GM23248 (cell line): ENCODE measurements at places on chromosomes 5 and 9.
A peak's percentile ranks its signal among the peaks of the same experiment; 100 is the strongest.

- no peaks in the 10 kb centered on the region for H3K27me3 ChIP-seq
- H3K36me3 ChIP-seq = no peaks in the 10 kb centered on the region
- 0 out of 2 replicates have a peak, but pooled peaks cover 5% of the 10 kb centered on the region for H3K4me1 ChIP-seq
These were observed 217.4 kb downstream of the SLIT3 start for GRCh38 chr5:169083394-169084018.

DNA sequence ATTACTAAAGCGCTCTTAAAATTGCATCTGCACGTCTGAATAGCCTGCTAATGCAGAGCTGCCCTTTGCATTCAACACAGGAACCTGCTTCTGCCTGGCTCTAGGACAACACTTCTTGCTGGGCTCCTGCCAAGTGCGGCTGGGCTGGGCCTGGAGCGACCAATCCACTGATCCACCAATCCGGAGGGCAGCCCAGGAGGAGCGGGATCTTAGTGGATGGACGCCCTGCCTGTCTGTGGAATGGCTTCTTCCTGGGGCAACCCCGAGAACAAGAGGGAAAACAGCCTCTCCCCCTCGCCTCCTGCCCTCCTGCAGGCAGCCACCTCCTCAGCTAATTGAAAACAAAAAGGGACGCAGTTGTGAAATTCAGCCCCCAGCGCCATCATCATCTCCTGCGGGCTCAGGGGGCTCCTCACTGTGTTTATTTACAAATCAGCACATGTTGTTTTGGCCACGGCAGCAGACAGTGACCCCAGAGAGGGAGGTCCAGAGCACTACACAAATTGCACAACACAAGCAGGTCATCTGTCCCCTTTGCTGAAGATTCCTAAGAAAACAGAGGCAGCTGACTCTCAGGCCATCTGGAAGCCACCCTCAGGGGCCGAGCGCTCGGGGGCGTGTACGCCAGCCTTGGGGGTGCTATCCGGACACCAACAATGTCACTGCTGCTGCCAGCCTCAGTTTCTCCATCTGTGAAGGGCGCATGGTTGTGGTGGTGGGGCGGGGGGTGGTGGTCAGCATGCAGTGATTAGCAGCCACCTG lies 57.3 kb downstream of the GADD45G start:
- H3K27ac ChIP-seq = no peak overlapping the region
- no peaks in the 10 kb centered on the region for H3K36me3 ChIP-seq
- DNase-seq = peak; percentile 68

GRCh38 chr9:125043631-125044030 lies 99.7 kb downstream of the SCAI start:
- no peaks in the 10 kb centered on the region for H3K27me3 ChIP-seq
- no peaks in the 10 kb centered on the region for H3K36me3 ChIP-seq
- H3K27ac ChIP-seq = no peak overlapping the region
- H3K4me1 ChIP-seq = no peaks in the 10 kb centered on the region

DNA sequence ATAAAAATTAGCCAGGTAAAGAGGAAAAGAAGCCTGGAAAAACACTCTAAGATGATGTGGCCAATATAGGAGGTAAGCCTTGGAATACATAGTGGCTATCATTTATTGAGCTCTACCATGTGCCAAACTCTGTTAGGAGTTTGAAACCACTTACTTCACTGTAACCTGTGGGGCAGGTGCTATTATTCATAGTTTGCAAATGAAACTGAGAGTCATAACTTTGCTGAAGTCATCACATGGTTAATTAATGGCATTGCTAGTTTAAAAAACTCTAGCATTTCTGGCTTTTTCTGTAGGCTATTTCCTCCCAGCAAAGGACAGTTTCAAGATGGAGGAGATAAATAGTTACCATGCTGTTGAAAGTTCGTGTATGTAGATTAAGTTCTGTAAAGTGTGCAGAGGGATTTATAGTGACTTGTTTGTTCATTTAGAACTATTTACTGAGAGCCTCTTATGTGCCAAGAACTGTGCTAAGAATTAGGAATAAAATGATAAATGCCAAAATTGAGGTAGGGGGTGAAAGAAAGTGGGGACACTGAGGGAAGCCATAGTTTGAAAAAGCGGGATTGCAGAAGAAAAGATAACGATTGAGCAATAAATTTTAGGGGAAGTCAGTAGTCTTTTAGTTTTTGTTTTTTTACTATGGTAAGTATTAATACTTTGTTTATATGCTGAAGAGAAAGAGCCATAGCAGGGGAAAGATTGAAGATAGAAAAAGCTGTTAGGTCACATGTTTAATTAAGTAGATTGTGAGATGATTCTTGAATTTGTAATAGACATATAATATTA lies 57.2 kb downstream of the WDR70 start:
- H3K36me3 ChIP-seq = no peaks in the 10 kb centered on the region
- DNase-seq = no peak
- peaks cover 30% of the 10 kb centered on the region for H3K4me1 ChIP-seq
- H3K27me3 ChIP-seq = no peaks in the 10 kb centered on the region

DNA sequence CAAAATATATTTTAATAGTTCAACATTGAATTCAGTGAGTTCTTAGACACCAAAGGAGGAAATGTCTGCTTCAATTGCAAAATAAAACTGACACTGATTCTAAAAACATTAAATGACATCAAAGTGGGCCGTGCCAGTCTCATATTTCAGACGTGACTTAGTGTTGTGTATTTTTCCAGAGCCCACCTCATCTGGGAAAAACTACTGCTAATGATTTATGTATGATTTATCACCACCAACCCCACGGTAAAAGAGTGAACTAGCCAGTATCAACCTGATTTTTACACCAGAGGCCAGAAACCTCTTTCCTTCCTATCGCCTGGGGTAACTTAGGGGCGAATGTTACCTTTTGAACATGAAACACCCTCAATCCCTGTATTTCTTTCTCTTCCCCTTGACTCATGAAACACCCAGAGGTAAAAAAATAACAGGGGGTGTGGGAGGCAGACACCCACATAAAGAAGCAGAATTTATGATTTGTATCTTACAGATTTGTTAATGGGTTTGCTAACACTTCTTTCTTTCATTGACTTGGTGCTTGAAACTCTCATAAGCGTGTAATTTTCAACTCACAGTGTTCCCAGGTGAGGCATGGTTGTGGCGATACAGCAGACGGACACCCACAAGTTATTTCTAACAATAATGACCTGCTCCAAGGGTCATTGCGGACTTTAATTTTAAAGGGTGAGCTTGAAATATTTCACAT lies 56.4 kb upstream of the FANCC start:
- DNase-seq = no peak
- no peak overlapping the region for H3K4me3 ChIP-seq
- H3K4me1 ChIP-seq = no peaks in the 10 kb centered on the region
- H3K27ac ChIP-seq = no peak overlapping the region

GRCh38 chr5:42284584-42284983 lies 138.7 kb upstream of the GHR start:
- H3K36me3 ChIP-seq = no peaks in the 10 kb centered on the region
- H3K27ac ChIP-seq = no peak overlapping the region
- DNase-seq = no peak
- H3K27me3 ChIP-seq = no peaks in the 10 kb centered on the region
- H3K4me3 ChIP-seq = no peak overlapping the region
- no peaks in the 10 kb centered on the region for H3K4me1 ChIP-seq

GRCh38 chr9:130868230-130868629 lies 28.4 kb downstream of the QRFP start:
- no peak overlapping the region for H3K4me3 ChIP-seq
- H3K27ac ChIP-seq = peak overlapping the region; percentile 38; the same call in 1 of the 2 replicates
- H3K27me3 ChIP-seq = no peaks in the 10 kb centered on the region
- peaks cover 26% of the 10 kb centered on the region; the same call in 1 of the 2 replicates for H3K36me3 ChIP-seq
- DNase-seq = no peak
- peaks cover 18% of the 10 kb centered on the region for H3K4me1 ChIP-seq

DNA sequence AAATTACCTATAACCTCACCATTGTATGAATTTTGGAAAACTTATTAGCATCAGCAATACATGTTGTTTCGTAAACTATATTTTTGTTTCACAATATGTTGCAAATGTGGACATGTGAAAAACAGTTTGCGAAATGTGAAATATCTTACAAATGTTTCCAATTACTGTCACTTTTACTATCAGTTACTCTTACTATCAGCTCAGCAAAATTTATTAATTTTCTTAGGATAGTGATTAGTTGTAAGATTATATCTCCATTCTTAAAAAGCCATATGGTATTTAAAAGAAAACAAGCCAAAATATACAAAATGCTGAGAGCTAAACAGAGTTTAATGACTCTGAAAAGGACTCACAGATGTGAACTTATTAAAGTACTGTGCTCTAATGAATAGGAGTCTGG lies 111.9 kb upstream of the LPAR1 start:
- no peaks in the 10 kb centered on the region for H3K27me3 ChIP-seq
- DNase-seq = no peak
- H3K27ac ChIP-seq = no peak overlapping the region

DNA sequence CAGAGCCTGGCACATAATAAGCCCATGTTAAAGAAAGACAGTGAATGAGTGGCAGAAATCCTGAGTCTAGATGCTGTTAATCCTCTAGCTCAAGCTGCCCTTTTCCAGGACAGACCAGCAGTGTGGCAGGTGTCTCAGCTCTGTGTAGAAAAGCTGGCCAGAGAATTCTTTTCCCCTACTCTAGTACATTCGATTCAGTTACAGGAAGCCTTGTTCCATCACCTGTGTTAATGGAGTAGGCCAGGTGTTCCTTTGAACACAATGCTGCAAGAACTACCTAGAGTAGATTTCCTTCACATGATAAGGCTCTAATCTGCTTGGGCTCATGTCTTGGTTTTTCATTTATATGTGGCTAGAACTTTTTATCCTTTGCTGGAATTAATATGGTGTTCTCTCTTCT lies 52.5 kb downstream of the NUP214 start:
- H3K4me1 ChIP-seq = peaks cover 33% of the 10 kb centered on the region
- no peak overlapping the region for H3K4me3 ChIP-seq
- no peak for DNase-seq
- H3K27me3 ChIP-seq = no peaks in the 10 kb centered on the region
- peaks cover 32% of the 10 kb centered on the region for H3K36me3 ChIP-seq
- H3K27ac ChIP-seq = no peak overlapping the region
